ENCODE measurements at places on chromosomes 6 and 20. TPM values are rescaled to one million over a fixed set of nuclear protein-coding genes. Genes with fewer than 3 reads are reported as not detected.

GRCh38 chr20:17210387-17210786 is 16.5 kb upstream of the PCSK2 start:
- DNase-seq: no peak

OLIG3 gene
- polyA plus RNA-seq: not detected

DNA sequence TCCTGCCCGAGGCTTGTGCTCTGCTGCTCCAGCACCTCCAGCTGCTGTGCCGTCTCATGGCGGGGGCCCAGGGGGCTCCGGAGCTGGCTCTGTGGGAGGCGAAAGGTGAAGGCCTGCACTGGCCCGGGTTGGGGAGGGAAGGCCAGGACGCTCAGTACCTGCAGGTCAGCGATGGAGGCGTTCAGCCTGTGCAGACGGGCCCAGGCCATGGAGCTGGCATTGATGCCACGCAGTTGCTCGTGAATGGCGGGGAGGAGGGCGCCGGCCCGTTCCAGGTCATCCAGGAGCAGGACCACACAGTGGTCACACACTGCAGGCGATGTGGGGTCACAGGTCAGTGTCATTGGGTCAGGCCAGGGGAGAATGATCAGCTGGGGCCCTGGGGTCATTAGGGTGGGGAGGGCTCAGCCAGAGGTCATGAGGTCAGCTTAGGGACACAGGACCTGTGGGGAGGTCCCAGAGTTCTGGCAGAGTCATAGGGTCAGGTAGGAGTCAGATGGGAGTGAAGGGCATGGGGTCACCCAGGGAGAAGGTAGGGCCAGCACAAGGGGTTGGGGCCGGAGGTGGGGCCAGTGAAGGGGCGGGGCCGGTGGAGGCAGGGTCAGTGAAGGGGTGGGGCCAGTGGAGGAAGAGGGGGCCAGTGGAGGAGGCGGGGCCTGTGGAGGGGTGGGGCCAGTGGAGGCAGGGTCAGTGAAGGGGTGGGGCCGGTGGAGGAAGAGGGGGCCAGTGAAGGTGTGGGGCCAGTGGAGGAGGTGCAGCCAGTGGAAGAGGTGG is 18.0 kb downstream of the ADRM1 start:
- no peak for DNase-seq

DNA sequence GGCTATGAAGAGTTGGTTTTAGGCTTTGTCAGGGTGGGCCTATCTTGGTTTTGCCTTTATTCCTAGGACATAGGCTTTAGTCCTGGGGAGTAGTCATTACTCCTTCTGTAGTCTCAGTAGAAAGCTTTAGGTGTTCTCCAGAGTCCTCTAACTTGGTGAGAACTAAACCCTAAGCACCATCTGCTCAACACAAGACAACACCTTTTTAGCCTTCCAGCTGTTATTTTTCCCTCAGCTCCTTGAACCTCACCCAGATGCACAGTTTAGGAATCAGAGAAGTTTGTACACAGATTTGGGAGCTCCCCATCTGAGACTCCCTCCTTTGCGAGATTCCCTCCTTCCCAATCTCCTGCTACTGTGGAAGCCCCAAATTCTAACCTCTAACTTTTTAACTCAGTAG is 141.3 kb downstream of the QRSL1 start:
- no peak for DNase-seq

HCRTR2 gene
- polyA plus RNA-seq: 0.34 TPM

DNA sequence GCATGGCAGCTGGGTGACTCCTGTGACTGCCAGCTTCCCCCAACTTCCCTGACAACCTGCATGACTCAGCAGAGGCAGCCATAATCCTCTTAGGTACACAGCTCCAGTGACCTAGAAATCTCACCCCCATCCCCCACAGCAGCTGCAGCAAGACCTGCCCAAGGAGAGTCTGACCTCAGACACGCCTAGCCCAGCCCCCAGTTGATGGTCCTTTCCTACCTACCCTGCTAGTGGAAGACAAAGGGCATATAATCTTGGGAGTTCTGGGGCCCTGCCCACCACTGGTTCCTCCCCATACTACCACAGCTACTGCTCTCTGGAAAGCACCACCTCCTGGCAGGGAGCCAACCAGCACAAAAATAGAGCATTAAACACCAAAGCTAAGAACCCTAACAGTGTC is 90.2 kb downstream of the F13A1 start:
- no peak for DNase-seq

- no peak for DNase-seq
These were observed 724 bp upstream of the CUL7 start for GRCh38 chr6:43054206-43054943.

APMAP gene
- 100 TPM for polyA plus RNA-seq

DNA sequence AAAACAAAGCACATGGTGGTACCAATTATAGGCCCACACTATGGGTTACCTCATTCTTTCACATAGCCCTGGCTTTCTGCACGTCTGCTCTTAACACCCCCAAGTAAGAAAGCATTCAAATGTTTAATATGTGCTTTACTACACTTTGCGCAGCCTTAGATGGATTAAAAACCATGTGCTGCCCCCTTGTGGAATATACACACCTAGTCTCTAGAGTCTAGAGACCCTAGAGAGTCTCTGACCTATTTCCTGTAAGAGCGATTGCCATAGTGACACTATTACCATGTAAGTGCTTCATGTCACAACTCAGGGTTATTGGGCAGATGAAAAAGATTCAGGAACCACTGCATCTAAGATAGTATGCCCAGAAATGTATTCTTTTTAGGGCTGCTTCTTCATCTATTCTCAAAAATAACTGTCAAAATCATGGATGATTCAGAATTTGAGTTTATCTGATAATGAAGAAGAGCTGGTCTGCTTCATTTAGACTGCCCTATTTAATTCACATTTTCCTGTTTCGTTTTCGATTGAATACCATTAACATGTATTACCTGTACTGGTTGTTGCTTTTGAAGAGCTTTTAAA is 186.3 kb downstream of the ADGB start:
- no peak for DNase-seq

- no peak for DNase-seq
These were observed 22.8 kb upstream of the RBBP8NL start for GRCh38 chr20:62449951-62450691.

DNA sequence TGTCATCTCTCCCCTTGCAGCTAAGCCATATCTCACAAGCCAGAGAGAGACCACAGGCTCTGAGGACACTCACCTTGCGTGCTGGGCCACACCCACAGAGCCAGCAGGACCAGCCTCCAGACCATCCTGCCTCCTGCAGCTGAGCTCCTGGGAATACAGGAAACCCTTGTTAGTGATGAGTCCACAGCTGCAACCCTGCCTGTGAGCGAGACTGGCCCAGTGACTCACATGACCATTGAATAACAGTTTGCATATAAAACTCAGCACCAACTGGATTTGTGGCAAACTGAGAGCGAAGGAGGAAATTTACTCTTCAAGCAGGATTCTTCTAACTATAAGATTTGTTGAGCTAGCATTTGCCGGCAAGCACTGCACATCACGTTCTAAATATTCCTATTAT is 3.0 kb downstream of the THBS2 start:
- no peak for DNase-seq

- DNase-seq: no peak
These were observed 36.3 kb downstream of the ROS1 start for GRCh38 chr6:117389227-117390057.

GRCh38 chr20:45987108-45987780 is 15.2 kb upstream of the ZNF335 start:
- no peak for DNase-seq

DNA sequence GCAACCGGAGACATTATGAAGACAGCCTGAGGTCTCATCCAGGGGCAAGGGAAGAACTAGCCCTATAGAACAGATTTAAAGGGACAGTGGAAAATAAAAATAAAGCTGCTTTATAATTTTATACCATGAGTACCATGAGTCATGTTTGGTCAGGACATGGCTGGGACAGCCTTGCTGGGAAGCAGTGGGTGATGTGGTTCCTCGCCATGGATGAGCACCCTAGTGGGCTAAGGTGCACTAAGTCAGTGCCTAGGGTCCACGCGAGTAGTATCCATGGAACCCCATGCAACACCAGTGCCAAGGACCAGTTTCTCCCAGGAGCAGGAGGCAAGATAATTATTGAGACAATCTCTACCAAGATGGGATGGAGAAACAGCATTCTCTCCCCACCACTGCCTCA is 33.4 kb upstream of the ELMO2 start:
- DNase-seq: no peak

GRCh38 chr6:122035173-122035572 is 364.3 kb upstream of the HSF2 start:
- DNase-seq: no peak

DNA sequence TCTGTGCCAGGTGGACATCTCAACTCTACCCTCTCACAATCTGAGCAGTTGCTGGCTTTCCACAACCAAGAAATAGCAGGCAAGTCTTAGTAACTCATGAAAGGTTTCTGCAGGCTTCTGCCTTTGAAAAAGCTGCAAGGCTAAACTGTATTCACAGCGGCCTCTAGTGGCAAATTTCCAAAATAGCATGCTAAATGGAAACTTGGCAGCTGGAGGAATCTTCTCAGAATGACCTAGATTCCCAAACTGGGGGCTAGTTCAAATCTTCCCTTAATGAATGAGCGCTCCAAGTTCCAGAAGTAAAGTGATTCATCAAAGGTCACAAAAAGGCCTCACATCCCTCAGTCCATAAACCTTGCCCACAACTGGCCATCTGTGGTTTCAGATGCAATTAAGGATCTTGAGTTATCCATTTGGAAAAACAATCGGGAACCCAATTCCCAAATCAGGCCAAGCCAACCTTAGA is 11.9 kb upstream of the CPNE5 start:
- peak; percentile 78 for DNase-seq

CNKSR3 gene
- 51.9 TPM for polyA plus RNA-seq

- no peak for DNase-seq
These were observed 114.0 kb upstream of the HSF2 start for GRCh38 chr6:122285292-122285913.

IPCEF1 gene
- polyA plus RNA-seq: 9.8 TPM

GRCh38 chr20:38649275-38649891 is 47.8 kb downstream of the ARHGAP40 start:
- DNase-seq: no peak

- no peak for DNase-seq
These were observed 65.7 kb upstream of the PTGIS start for GRCh38 chr20:49633643-49634042.

All from renal pelvis (tissue), 12 donors.